ENCODE measurements at places on chromosomes 2 and 18. TPM values are rescaled to one million over a fixed set of nuclear protein-coding genes. Genes with fewer than 3 reads are reported as not detected.

DNA sequence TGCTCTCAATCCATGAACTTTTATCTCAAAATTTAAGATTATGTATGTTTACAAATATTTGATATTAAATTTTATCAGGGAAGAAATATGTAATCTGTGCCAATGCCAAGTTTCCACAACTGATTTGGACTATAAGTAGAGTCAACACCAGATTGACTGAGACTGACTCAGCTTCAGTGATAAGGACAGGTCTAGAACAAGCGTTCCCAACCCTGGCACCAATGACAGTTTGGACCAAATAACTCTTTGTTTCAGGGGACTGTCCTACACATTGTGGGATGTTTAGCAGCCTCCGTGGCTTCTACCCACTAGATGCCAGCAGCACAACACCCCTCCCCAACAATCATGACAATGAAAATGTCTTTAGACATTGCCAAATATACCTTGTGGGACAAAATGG is 165.3 kb downstream of the THADA start:
- no peaks in the 10 kb centered on the region for H3K27me3 ChIP-seq
- no peak for DNase-seq
- H3K27ac ChIP-seq, result no peak overlapping the region

SCN7A gene
- total RNA-seq, result 148 TPM

SMIM21 gene
- not detected for total RNA-seq

TTC39C gene
- total RNA-seq, result 29.0 TPM

DNA sequence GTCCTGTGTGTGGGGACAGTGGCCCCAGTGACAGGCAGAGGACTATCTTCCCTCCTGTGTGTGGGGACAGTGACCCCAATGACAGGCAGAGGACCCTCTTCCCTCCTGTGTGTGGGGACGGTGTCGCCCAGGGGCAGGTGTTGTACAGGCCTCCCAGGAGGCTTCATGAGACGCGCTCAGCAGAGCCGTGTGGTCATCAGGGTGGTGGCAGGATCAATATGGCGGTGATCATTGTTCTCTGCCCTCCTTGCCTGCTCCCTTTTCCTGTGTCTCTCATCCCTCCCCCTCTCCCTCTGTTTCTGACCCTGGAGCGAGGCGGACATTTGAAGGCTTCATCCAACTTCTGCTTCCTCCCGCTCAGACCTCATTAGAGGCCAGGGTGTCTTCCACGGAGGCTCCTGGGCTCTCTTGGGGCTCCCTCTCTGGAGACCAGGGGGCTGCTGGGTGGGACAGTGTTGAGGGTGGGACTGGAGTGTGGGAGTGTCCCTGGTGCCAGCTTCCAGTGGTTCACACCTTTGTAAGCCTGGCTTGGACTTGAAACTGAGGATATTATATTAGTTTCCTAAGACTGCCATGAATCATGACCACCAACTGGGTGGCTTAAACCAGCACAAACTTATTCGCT is 59.5 kb downstream of the ACKR3 start:
- no peak overlapping the region for H3K27ac ChIP-seq
- no peaks in the 10 kb centered on the region for H3K36me3 ChIP-seq
- H3K27me3 ChIP-seq, result no peaks in the 10 kb centered on the region
- no peak overlapping the region for H3K4me3 ChIP-seq

GRCh38 chr2:48855142-48855541 is 99.6 kb upstream of the LHCGR start:
- H3K4me3 ChIP-seq, result no peak overlapping the region
- no peaks in the 10 kb centered on the region for H3K4me1 ChIP-seq
- H3K27me3 ChIP-seq, result no peaks in the 10 kb centered on the region
- no peak for DNase-seq

GRCh38 chr2:178106053-178106452 is 6.2 kb upstream of the RBM45 start:
- H3K36me3 ChIP-seq, result no peaks in the 10 kb centered on the region
- DNase-seq, result no peak
- H3K4me3 ChIP-seq, result no peak overlapping the region
- H3K4me1 ChIP-seq, result no peaks in the 10 kb centered on the region
- no peaks in the 10 kb centered on the region for H3K27me3 ChIP-seq

DNA sequence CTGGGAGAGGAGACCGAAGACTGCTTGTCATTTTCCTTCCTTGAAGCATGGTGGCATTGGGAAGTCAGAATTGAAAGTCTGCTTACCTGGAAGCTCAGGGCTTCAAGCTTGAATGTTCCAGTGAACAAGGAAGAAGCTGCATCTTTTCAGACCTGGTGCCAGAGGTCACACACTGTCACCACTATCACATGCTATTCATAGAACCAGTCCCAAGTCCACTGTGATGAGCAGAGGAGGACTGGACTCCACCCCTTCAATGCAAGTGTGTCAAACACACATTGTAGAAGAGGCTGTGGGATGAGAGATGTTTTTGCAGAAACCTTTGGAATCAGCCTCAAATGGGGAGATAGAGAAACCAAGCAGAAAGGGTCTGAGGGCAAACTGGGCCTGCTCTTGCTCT is 81.4 kb downstream of the LYPD1 start:
- no peak for DNase-seq
- no peak overlapping the region for H3K27ac ChIP-seq
- H3K27me3 ChIP-seq, result no peaks in the 10 kb centered on the region

DNA sequence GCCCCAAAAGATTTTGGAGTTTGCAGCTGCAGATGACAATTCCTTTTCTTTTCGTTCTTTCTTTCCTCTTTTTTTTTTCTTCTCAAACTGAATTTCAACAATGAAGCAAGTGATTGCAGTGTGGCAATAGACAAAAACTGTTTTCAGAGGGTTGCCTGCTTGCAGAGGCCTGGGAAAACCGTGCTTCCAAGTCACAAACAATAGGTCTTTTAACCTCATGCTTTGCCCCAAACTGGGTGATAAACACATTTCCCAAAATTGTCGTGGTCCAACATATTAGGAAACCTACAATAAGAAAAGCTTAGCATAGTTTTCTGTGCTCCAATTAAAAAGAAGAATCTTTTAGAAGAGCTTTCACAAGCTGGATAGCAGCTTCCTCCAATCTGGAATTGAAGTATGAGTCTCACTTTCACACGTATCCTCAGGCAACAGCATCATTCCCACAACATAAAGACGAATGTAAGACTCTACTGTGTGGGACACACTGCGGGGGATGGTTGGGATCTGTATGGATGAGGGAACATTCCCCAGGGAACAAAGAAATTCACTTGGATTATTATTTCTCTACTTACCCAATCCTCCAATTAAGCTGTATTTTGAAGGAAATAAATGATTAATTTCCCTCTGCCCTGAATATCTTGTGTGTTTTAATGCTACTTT is 656.1 kb downstream of the RNF144A start:
- H3K4me1 ChIP-seq, result no peaks in the 10 kb centered on the region
- DNase-seq, result no peak
- no peak overlapping the region for H3K4me3 ChIP-seq
- no peak overlapping the region for H3K27ac ChIP-seq

DNA sequence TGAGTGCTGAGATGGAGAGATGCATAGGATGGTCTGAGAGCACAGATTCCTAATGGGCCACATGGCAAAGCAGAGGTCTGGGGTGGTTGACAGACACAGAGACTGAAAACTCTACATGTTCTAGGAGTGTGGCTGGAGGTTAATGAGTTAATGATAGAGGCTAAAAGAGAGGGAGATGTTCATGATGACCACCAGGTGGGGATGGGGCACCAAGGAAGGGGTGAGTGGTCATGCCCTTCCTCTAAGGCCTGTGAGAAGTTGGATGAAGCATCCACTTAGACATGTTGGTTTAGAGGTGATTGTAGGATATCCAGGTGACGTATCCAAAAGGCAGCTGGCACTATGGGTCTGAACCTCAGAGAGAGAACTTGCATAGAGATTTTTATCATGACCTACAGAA is 102.1 kb downstream of the LRP2 start:
- no peaks in the 10 kb centered on the region for H3K27me3 ChIP-seq
- DNase-seq, result no peak
- no peaks in the 10 kb centered on the region for H3K4me1 ChIP-seq
- H3K27ac ChIP-seq, result no peak overlapping the region

DNA sequence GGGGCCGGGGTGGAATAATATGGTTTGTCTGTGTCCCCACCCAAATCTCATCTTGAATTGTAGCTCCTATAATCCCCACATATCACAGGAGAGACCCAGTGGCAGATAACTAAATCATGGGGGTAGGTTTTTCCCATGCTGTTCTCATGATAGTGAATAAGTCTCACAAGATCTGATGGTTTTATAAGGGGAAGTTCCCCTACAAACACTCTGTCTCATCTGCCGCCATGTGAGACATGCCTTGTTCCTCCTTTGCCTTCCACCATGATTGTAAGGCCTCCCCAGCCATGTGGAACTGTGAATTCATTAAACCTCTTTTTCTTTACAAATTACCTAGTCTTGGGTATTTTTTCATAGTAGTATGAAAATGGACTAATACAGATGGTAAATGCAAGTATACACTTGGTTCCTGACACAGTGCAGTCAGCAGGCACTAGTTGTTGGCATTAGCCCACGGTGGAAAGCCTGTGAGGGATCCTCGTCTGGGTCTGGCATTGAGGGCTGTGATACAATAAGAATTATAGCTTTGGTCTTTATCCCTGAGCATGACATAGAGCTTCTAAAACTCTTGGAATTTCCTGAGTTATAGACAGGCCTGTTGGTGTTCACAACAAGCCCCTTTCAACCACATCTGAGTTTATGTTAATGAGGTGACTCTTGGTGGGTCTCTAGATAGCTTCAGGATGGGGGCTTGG is 135.8 kb downstream of the CABLES1 start:
- no peaks in the 10 kb centered on the region for H3K4me1 ChIP-seq
- no peaks in the 10 kb centered on the region for H3K36me3 ChIP-seq
- no peaks in the 10 kb centered on the region for H3K27me3 ChIP-seq
- H3K4me3 ChIP-seq, result no peak overlapping the region
- H3K27ac ChIP-seq, result no peak overlapping the region

DNA sequence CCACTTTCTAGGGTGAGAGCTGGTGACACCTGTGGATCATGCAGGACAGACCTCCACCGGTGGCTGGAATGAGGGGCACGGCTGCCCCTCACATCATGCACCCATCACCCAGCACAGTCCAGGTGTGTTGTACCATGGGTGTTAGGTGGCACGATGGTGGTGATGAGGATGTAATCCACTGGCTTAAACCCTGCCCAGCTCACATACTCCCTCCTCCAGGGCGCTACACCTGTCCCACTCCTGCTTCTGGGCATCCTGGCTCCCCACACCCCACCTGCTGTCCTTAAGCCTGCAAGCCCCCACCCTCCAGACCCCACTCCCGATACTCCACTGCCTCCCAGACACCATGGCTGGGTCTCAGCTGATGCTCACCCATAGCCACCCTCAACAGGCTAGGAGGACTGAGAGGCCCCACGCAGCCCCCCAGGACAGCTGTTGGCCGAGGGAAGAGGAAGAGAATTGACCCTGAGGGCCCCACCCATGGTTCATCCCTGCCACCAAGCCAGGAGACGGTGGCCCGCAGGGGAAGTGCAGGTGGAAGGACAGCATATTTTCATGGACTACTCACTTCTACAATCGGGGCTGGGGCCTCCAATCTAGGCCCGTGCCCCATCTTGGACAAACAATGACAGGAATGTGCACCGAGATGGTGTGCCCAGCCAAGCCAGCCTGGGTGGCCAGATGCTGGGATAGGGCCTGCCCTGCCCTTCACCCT is 34.3 kb downstream of the MAL start:
- H3K36me3 ChIP-seq, result no peaks in the 10 kb centered on the region
- H3K4me3 ChIP-seq, result no peak overlapping the region
- peaks cover 24% of the 10 kb centered on the region for H3K4me1 ChIP-seq
- H3K27ac ChIP-seq, result no peak overlapping the region

GPAT2 gene
- 2.6 TPM for total RNA-seq

THSD7B gene
- not detected for total RNA-seq

DNA sequence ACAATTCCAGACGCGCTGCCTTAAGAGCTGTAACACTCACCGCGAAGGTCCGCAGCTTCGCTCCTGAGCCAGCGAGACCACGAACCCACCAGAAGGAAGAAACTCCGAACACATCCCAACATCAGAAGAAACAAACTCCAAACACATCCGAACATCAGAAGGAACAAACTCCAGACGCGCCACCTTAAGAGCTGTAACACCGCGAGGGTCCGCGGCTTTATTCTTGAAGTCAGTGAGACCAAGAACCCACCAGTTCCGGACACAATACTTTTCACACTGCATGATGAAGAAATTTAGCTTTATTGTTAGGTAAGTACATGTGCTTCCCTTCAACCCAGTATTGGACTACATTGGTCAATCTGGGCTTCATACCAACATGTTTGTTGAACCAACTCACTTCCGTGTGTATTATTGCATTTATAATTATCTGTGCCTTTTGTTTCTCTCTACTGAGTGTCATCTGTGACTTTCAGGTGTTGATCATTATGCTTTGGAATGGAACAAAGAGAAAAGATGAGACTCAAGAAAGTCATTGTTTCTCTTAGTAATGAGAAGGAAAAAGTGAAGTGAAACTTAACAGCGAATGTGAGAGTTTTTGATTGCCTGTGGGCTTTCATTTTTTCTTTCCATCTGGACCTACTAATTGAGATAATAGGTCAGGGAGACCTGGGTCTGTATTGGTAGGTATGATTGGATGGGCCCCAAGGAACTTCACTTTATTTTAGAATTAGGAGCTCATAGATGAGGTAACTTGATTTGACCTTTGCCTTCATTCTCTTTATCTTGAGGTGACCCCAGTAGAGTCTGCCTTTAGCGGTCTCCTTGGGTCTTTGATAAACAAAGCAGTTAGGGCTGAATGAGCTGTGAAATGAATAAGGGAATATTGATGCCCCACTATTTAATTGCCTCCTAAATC is 76.1 kb upstream of the CAVIN2 start:
- H3K27ac ChIP-seq, result no peak overlapping the region
- no peaks in the 10 kb centered on the region for H3K36me3 ChIP-seq
- H3K27me3 ChIP-seq, result no peaks in the 10 kb centered on the region
- peaks cover 15% of the 10 kb centered on the region for H3K4me1 ChIP-seq

DNA sequence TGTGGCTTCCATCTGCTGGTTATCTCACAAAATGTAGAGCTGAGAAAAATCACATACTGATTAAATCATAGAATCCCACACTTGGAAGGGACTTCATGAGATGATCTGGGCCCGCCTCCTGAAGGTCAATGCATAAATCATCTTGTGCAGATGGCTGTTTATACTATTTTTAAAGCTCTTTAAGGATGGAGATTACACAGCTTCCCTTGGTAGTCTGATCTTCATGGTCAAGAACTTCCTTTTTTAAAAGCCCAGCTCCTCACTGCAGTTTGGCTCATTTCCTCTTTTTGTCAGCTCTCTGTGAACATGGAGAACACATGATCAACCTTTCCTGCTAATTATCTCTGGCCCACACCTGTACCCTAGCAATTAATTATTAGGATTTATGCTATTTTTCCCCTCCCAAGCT is 25.9 kb downstream of the GCG start:
- DNase-seq, result no peak
- no peaks in the 10 kb centered on the region for H3K36me3 ChIP-seq
- H3K27ac ChIP-seq, result no peak overlapping the region
- no peaks in the 10 kb centered on the region for H3K4me1 ChIP-seq
- no peaks in the 10 kb centered on the region for H3K27me3 ChIP-seq

- H3K27ac ChIP-seq, result no peak overlapping the region
- H3K27me3 ChIP-seq, result no peaks in the 10 kb centered on the region
- H3K36me3 ChIP-seq, result no peaks in the 10 kb centered on the region
- H3K4me3 ChIP-seq, result no peak overlapping the region
- DNase-seq, result no peak
- H3K4me1 ChIP-seq, result peaks cover 6% of the 10 kb centered on the region
Measured at GRCh38 chr2:196331851-196332250, 160.5 kb upstream of the STK17B start.

NGEF gene
- total RNA-seq, result 4.2 TPM

OR6B3 gene
- total RNA-seq, result not detected

KHK gene
- 2.6 TPM for total RNA-seq
